Ecto neural progenitor cell (in vitro differentiated cells): ENCODE measurements at places on chromosomes 11 and 22.
A peak's percentile ranks its signal among the peaks of the same experiment; 100 is the strongest.

DNA sequence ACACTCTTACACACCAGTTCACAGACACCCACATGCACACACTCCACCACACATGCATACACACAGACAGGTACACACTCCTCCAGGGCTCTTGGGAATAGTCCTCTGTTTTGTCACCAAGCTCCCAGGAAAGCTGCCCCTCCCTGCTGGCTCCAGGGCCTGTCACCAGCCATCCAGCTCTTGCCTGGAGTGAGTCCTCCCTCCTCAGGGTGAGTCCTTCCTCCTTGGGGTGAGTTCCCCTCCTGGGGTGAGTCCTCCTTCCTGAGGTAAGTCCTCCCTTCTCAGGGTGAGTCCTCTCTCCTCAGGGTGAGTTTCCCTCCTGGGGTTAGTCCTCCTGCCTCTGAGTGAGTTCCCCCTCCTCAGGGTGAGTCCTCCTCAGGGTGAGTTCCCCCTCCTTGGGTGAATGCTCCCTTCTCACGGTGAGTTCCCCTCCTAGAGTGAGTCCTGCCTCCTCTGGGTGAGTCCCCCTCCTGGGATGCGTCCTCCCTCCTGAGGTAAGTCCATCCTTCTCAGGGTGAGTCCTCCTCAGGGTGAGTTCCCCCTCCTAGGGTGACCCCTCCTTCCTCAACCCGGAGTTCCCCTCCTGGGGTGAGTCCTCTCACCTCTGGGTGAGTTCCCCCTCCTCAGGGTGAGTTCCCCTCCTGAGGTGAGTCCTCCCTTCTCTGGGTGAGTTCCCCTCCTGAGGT lies 100.6 kb upstream of the FGF3 start:
- peak; percentile 39 for DNase-seq

GRCh38 chr22:16609548-16610261 lies 17.1 kb upstream of the CCT8L2 start:
- no peak for DNase-seq

- DNase-seq: no peak
Measured at GRCh38 chr11:117745346-117745745, 51.7 kb downstream of the DSCAML1 start.

- DNase-seq: peak; percentile 32
Measured at GRCh38 chr11:12499071-12499470, 121.7 kb downstream of the PARVA start.

- DNase-seq: no peak
Measured at GRCh38 chr11:1161410-1162137, 3.8 kb downstream of the MUC5AC start.

- no peak for DNase-seq
Measured at GRCh38 chr11:6928916-6929315, 2.7 kb downstream of the ZNF215 start.

- no peak for DNase-seq
Measured at GRCh38 chr11:80227915-80228314, 787.1 kb upstream of the TENM4 start.

DNA sequence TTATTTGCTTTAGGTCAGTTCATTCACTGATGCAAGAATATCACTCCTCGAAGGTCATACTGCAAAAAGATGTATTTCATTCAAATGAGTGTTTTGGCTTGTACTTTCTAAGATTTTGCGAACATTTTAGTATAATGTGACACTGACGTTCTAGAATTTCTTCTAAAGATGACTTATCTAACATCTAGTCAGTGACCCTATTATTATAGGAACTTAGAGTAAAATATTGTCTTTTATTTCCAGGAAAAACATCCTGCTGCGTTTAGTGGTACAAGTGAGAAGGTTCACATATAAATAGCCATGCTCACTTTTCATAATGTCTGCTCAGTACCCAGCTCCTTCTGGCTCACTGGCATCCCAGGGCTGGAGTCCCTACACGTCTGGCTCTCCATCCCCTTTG lies at the start of gene OR52M1:
Gene OR52M1 (plus strand): TSS at position 301 of the 400 bp plus-strand sequence. CDS start 0 bp downstream, at position 301.
- DNase-seq: no peak

GRCh38 chr11:119204066-119204465 lies 2.1 kb upstream of the CBL start:
- no peak for DNase-seq

DNA sequence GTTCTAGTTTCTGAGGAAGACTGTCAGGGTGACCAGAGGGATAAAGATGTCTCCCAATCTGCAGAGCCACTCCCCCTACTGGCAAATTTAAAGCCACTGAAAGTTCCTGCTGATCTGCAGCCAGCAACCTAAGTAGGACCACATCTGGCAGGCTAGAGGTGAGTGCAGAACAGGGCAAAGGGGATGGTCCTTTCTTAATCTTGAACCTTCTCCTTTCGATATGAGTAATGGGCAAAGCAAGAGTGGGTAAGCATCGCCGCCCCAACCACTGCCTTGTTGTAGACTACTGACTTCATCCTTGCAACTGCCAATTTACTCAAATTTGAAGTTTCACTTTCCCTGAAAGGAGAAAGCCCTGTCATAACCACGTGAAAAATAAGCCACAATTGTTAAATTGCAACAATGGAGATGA lies 30.7 kb downstream of the SCUBE2 start:
- no peak for DNase-seq

DNA sequence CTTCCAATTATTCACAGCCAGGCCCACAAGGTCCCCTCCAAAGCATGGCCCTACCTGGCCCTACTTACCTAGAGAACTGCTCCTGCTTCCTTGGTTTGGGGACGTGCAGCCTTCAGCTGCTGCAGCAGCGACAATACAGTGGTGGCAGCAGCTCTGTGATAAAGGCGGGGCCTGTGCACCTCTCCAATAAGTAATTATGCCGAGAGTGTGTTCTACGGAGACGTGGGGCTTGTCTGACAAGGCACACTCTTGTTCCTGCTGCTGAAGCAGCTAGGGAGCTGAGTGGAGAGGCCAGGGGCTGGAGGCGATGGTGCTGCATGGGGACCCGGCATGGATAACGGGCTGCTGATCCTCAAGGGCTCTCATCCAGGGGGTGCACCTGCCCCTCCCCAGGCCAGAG lies 98.0 kb upstream of the THY1 start:
- DNase-seq: no peak

- DNase-seq: no peak
Measured at GRCh38 chr11:5188201-5188600, 12.3 kb downstream of the OR51V1 start.

GRCh38 chr22:48499456-48500425 lies 1327.9 kb downstream of the BRD1 start:
- DNase-seq: no peak

DNA sequence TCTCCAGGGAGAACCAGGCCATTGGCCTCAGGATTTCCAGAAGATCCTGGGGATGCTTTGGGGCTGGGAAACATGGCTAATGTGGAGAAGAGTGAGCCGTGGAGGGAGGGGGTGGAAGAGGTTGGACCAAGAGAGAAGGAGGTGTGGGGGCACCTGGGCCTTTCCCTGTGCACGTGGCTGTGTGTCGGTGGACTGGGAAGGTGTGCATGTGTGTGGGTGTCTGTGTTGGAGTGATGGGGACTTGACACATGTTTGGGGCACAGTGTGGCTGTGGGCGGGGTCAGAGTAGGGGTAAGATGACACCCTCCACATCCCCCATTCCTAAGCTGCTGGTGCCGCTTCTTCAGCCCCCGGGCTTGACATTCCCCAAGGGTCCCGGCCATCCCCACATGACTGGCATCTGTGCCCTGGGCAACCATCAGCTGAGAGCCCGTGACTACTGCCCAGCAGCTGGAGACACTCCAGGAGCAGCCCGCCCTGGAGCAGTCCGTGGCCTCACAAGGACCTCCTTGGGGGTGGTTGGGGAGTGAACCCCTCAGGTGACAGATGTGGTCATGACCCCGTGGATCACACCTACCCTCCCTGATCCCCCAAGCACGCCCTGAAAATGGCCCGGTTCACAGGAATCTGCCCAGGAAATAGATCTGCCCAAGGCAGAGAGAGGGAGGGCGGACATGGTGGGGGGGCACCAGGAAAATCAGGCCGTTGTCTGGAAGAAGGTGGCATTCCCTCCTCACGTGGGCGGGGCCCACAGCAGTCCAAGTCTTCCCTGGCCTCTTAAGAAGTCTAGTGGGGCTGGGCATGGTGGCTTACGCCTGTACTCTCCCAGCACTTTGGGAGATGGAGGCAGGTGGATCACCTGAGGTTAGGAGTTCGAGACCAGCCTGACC lies 34.8 kb upstream of the SOX10 start:
- DNase-seq: no peak

- DNase-seq: peak; percentile 47
Measured at GRCh38 chr22:19876314-19876940, 21.8 kb upstream of the GNB1L start.

DNA sequence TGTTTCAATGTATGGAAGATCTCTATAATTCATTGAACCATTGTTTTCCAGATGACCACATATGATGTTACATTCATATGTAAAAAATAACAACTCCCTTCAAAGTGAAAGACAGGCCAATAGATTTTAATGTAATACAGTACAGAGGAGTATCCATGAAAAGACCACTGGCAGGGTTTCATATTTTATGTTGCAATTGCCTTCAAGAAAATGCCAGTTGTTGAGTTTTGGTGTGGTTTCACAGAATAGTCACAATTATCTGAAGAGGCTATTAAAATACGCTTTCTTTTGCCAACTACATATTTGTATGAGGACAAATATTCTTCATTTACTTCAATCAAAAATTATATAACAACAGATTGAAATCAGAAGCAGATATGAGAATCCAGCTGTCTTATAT lies 14.3 kb downstream of the AMOTL1 start:
- no peak for DNase-seq

- DNase-seq: no peak
Measured at GRCh38 chr22:17678817-17679385, 40.3 kb downstream of the BCL2L13 start.

DNA sequence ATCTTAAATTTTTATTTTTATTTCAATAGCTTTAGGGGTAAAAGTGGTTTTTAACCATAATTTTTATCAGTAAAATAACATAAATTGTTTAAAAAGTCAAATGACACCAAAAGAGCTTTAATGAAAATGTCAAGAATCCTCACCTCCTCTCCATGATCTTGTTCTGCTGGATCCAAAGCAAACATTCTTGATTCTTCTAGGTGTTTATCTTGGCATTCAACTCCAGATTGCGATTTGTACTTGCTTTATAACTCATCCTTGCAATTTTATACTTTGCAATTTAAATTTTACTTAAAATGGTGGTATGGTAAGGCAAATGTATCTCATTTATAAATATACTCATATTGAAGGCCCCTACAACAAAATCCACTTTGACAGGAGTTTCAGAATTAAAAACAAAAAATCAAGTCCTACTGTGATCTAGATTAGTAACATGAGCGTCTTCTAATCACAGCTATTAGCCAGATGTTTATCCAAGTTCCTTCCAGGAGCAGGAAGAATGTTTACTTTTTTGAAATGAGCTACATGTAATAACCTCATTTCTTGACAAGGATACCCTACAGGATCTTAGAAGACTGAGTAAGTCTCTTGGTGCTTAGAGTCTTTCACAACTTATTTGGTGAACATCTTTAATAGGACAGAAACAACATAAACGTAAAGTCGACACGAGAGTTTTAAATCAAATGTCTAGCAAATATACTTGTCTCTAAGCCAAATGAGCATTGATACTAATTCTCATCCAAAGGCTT lies 72.4 kb upstream of the CARD18 start:
- DNase-seq: no peak

DNA sequence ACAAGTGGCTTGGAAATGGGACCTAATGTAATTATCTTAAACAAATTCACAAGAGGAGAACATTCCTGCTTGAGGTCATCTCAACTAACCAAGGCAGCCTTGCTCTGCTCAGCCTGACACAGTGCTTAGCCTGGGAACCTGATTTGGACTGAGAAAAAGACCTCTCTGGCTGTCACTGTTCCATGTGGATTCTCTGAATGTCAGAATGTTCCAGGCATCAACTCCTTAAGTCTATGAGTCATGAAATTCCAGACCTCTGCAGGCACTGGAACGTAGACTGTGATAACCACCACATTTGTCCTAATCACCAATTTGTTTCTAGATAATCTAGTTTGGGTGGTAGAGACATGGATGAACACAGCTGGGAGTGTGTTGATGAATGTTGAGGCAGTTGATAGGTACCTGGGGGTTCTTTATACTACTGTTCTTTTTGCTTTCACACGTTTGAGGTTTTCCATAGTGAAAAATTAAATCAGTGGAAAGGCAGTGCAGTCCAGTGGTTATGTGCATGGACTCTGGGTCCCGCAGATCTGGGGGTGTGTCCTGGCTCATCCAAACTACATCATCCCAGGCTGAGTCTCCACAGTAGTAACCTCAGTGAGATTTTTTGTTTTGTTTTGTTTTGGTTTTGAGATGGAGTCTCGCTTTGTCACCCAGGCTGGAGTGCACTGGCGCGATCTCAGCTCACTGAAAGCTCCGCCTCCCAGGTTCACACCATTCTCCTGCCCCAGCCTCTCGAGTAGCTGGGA lies 269.6 kb downstream of the MN1 start:
- DNase-seq: no peak

DNA sequence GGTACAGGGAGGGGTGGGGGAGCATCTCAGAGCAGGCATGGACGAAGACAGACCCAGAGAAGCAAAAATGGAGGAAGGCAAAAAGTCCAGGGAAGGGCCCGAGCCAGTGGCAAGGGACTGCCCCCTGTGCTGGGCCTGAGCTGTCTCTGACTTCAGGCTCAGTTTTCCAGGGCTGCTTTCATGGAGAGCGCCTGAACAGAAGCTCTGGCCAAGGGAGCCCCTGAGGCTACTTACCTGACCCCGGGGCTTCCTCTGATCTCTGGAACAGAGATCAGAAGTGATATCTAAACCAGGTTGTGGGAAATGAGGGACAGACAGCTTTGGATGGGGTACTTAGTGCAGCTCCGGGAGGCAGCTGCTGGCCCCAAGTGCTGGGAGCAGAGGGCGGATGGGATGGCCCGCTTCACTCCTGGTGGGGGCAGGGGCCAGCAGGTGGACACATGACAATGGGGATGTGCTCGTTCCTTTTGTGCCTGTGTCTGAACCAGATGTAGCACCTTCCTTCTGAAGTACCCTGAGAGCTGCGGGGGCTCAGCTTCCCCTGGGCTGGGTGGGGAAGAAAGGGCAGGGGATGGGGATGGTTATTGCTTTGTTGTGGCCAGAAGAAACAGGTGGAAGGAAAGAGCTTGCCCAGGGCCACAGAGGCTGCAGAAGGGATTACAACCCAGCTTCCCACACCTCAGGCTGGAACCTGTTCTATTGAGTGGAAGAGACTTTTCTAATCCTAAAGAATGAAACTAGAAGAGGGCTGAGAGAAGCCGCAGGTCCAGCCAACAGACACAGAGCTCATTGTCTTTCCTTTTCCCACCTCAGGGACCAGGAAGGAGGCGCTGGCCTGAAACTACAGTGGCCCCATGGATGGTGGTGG lies 5.7 kb downstream of the LRRC10B start:
- peak; percentile 58 for DNase-seq
